ENCODE measurements at places on chromosomes 12 and 14.

DNA sequence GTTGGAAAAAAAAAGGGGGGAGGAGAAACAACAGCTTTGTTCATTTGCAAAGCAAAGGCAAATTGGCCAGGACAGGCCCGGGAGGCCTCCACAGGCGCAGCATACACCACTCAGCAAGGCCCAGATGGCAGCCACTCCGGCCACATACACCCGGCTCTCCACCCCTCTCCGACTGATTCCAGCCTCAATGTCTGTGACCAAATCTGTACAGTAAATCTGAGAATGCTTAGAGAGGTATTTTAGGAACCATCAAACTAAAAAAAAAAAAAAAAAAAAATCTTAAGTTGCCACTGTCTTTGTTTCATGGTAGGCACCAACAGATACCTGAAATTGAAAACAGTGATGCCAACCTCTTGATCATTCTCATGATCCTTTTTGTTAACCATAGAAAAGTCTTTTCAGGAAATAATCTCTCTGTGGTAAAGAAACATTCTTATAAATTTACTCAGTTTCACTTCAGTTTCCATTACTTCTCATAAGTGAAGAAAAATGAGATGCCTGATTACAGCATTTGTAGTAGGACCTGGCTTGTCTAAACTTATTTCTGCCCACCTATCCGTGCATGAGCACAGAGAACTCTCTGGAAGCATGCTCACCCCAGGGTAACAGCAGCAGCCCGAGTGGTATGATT, 20.2 kb downstream of the VPS37B start:
- no peak for DNase-seq

DNA sequence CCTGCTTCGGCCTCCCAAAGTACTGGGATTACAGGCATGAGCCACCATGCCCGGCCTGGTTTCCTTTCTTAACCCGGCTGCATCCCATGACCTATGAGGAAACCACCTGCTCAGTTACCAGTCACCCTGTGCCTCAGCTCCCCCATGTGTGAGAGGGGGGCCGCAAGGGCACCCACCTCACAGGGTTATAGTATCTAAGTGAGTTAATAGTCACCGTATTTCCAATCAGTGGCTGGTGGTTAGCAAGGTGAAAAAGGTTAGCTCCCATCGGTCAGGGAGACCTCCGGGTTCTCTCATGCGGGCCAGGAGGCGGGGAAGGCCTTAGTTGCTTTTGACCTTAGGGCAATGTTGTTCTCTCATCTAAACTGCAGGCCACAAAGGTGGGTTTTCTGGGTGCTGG, 6.7 kb downstream of the LRP1 start:
- no peak for DNase-seq

- DNase-seq: no peak
These were observed 232.1 kb downstream of the MON2 start for GRCh38 chr12:62698701-62699101.

- no peak for DNase-seq
These were observed 3.2 kb downstream of the CD69 start for GRCh38 chr12:9757433-9758025.

- DNase-seq: no peak
These were observed 5.4 kb downstream of the RAPGEF3 start for GRCh38 chr12:47753021-47754001.

- DNase-seq: no peak
These were observed 8.1 kb upstream of the STX2 start for GRCh38 chr12:130847112-130847511.

DNA sequence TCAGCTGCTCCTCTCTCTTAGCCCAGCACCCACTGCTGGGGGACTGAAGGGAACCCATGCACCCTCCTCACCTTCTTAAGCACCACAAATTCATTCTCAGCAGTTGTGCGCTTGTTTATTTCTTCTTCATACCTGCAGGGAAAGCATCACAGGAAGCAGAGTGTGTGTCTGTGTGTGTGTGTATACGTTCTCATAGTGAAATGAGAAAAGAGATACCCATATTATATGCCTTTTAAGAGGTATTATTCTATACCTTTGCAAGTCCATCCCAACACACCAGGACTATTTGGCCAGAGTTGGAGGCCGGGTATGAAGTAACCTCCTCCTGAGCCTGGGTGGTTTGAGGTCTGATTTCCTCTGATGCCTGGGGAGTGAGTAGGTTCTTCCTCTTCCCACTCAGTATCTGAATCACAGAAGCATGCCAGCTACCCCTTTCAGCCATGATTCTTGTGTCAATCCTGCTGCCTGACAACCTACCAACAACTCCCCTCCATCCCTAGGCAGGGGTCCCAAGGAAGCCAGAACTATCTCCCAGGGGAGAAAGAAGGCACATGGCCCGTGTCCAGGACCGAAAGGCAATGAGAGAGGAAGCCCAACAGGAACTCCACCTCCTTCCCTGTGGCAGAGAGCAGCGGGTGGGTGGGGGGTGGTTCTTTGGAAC, 3.0 kb downstream of the KRT73 start:
- DNase-seq: no peak

GRCh38 chr12:109173443-109174240, 57.3 kb downstream of the ACACB start:
- no peak for DNase-seq

DNA sequence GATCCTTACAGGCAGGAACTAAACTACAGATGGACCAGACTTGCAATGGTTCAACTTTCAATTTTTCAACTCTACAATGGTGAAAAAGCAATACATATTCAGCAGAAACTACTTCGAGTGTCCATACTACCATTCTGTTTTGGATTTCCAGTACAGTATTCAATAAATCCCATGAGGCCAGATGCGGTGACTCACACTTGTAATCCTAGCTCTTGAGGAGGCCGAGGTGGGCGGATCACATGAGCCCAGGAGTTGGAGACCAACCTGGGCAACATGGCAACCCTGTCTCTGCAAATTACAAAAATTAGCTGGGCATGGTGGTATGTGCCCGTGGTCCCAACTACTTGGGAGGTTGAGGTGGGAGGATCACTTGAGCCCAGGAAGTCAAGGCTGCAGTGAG, 336.1 kb downstream of the MED13L start:
- DNase-seq: no peak

DNA sequence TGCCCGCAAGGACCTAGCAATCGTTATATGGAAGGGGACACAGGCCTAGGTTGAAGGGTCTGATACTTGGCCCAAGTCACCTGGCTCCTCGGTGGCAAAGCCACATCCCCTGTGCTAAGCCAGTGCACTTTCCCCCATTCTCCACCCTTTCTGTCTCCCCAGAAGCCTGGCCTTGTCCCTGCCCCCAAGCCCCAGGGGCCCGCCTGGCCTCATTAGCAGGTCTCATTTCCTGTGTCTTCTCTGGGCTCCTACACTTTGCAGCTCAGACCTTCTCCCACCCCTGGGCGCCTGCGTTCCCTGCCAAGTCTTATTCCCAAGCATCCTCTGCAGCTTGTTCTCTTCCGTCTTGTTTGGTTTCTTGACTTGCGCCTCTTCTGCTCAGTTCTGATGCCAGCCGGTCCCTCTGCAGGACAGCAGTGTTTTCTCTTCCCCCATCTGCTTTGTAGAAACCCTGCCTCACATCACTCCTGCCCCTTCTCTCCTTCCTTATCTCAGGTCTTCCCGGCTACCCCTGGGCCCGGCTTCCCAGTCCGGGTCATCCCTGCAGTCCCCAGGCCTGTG, 66.7 kb downstream of the SLC24A4 start:
- no peak for DNase-seq

GRCh38 chr12:109387425-109388166, 39.9 kb downstream of the MYO1H start:
- no peak for DNase-seq

DNA sequence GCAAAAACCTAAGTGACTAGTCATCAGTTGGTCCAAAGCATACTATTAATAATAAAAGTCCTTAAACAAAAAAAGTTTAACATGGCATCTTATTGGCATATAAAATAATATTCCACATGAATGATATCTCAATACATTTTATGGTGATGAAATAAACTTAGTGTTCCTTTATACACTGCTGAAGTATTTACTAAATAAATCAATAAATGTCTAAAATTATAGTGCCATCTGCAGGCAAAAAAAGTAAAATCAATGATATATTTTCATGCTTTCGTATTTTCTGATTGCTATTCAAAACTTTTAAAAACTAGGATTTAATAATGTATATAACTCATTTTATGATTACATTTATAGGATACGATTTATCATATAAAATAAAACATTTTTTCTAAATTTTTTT, 30.5 kb downstream of the PUS7L start:
- DNase-seq: no peak

DNA sequence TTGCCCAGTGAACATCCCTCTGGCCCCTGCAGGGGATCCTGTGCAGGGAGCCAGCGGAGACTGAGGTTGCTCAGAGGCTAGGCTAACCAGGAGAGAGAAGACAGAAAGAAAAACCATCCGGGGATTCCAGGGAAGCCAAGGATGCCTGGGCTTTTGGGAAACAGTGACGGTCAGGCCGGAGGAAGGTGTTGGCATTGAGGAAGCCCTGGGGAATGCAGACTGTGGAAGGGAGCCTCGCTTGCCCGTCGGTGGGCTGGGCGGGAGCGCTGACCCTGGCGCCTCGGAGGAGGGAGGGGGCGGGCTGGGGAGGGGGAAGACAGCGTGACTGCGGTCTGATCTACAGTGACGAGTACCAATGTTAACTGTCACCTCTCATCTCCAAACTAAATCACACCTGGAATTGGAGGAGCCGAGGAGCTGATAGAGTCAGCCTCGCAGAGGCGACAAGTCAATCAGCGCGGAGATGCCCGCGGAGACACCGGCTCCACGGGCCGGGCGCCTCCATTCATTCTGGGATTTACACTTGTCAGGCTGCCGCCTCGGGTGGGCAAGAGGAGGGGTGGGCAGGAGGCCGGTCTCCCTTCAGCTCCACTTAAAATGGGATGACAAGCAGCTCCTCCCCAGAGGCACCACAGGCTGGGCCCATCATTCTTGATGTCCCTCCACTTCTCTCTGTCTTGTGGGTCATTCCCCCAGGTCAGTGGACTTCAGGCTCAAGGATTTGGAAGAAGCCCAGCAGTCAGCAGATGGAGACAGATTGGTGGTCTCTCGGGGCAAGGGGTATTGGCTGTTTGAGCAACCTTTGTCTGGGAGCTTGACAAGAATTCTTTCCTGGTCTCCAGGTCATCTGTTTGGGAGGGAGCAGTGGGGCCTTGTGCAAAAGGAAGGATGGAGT, 20.4 kb upstream of the GPATCH2L start:
- no peak for DNase-seq

DNA sequence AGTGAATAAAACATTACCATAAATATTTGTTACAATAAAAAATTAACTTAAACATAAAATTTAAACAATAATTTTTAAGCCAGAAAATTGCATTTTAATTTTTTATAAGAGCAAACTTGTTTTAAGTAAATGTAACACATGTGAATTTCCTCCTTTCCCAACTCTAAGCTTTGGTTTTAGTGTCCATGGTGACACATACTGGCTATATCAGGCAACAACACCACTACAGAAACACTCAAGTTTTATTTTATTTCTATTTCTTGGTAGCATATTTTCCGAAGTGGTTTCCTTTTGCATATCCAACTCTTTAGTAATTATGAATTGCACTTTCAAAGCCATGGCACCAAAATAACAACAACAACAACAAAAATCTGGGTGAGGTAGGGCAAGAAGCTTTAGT, 2.2 kb downstream of the NELL2 start:
- no peak for DNase-seq

- DNase-seq: no peak
These were observed 16.2 kb upstream of the STON2 start for GRCh38 chr14:81416194-81416952.

DNA sequence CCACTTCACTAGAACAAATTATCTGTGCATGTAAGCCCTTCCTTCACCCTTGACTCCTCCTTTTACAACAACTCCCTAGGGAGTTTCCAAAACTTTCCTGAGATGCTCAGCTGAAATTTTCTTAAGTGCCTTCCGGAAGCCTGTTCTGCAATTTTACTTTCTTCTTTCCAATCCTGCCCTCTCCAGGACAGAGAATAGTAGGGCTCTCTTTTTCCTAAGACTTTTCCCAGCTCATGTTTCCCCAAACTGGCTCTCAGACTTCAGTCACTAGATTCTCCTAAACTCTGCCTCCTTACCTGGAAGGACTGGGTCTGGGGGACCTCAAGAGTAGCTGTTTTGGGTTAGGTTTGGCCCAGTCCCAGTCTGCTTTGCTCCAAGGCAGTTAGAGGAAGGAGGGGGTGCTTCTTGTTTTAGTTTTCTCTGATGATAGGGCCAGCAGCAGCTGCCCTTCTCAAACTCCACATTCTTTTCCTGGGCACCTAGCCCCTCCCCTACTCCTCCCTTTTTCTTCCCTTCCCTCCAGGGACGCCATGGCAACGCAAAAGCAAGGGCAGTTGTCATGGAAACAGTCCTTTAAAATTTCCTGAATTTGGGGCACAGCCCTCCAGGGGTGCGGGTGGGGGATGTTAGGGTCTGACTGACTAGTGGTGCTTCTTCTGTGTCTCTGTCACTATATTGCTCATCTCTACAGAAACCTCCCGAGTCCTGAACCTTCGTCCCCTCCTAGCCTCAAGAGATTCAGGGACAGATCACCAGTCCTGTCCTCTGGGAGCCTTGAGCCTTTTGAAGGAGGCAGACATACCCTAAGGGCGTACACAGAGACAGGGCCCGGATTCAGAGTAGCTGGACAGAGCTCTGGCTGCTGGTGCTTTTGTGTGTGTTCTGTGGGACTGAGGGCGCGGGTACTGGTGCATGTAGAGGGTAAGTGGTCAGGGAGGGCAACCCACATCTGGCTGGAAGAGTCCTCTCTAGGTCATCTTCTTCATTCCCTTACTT, 17.0 kb downstream of the PPP1R1A start:
- DNase-seq: no peak

DNA sequence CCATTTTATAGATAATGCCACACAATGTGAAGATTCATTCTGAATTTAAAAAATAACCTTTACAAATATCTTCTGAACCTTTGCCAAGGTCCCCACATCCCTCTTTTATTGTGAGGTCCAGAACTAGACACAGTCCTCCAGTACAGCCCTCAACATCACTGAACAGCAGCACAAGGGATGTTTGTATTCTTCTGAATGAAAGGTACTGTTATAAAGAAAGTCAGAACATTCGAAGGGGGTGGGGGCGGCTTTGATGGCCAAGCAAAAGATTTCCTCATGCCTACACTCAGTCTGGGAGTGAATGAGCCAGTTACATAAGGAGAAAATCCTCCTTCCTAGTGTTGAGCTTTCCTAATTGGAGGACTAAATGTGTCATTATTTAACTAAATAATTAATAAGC, 77.3 kb downstream of the PPM1A start:
- no peak for DNase-seq
